Activated T-cell treated with anti-CD3 and anti-CD28 coated beads for 24 hours (primary cell): ENCODE measurements at places on chromosomes 4 and X.

- no peak for DNase-seq
These were observed 99.1 kb upstream of the AFAP1 start for GRCh38 chr4:8038719-8039251.

GRCh38 chr4:110953191-110953590 lies 330.3 kb upstream of the PITX2 start:
- DNase-seq, result no peak

- DNase-seq, result no peak
These were observed 54.3 kb downstream of the DCTD start for GRCh38 chr4:182862921-182863320.

GRCh38 chr4:165537028-165537648 lies 158.3 kb downstream of the CPE start:
- DNase-seq, result no peak

GRCh38 chr4:162347842-162348213 lies 184.0 kb upstream of the FSTL5 start:
- no peak for DNase-seq

DNA sequence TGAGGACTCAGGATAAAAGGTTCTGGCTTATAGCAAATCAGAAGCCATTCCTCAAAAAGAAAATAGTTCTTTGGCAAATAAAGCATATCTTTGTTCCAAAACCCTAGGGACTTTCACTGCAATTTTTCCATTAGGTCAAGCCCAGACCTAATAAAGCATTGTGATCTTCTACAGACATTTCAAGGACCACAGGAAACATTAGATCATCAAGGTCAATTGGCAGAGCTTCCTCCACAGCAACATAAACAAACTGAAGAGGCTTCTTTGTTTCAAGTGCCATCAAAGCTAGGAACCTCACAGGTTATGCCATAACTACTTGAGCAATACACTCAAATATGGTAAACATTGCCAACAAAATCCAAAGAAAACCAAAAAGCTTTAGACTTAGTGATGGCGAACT lies 144.9 kb downstream of the ANXA5 start:
- no peak for DNase-seq

- DNase-seq, result no peak
These were observed 11.8 kb downstream of the ANOS1 start for GRCh38 chrX:8720136-8720535.

DNA sequence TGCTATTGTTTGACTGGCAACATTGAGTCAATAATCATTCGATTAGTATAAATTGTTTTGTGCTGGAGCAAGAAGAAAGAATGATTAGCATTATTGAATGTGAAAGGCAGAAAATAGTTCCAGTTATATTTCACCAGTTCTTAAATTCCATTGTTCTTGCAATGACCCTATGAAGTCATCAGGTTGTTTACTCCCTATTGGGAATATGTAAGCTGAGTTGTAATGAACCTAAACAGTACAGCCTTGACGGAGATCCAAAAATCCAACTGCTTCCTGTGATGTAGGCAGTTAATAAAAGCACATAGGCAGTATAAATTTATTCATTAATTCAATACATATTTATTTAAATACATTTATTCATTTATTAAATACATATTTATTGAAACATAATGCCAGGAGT lies 947.5 kb downstream of the PCDH7 start:
- no peak for DNase-seq
